Activated T-helper 1 cell treated with Interleukin-2 at 50 U/mL for 16 hours (primary cell): ENCODE measurements at places on chromosomes 2 and 18.

DNA sequence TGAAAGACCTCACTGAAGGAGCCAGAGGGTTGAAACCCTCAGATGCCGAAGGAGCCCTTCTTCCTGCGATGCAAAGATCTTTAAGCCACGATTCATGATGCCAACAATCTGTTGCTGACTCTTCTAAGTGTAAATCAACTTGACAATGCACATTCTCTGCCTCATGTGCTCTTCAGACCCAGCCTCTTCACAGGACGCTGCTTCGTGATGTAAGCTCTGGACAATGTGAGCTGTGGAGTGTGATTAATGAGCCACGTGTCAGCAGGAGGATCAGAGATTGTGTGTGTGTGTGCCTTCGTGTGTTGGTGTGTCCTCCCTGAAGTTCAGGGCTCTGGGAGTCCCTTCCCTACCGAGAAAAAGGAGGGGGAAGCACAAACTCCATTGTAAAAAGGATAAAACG is 26.5 kb upstream of the TWIST2 start:
- no peak for DNase-seq

DNA sequence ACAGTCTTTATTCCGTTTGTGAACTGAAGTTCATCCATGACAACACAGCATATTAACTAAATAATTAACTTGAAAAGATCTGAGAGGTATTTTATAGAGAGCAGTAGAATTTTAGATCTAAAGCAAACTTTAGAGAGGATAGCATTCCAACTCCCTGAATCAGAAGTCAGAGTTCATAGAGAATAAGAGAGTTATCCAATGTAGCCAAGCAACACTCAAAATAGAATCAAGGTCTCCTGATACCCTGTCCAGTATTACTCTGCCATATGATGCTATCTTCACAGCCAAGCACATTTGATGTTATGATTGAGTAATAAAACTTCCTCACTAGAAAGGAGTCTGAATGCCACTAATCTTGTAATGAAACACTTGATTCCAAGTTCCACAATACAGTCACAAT is 55.5 kb downstream of the RIT2 start:
- DNase-seq, result no peak

- DNase-seq, result no peak
These were observed 8.3 kb upstream of the GAL3ST2 start for GRCh38 chr2:241768251-241768711.

DNA sequence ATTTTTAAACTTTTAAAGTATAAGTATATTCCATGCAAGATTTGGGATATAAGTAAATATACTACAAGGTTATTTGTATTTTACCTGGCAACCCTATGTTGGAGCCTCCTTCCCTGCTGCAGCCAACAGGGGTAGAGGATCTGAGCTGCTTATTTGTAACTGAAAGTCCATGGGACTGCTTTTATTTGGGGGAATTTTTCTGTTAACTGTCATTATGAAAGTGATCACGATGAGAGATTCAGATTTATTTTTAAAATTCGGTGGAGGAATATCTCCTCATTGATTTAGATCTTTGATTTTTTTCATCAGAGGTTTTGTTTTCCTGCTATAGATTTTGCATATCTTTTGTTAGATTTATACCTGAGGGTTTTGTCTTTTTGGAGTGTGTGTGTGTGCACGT is 215.9 kb downstream of the PRKCE start:
- no peak for DNase-seq

DNA sequence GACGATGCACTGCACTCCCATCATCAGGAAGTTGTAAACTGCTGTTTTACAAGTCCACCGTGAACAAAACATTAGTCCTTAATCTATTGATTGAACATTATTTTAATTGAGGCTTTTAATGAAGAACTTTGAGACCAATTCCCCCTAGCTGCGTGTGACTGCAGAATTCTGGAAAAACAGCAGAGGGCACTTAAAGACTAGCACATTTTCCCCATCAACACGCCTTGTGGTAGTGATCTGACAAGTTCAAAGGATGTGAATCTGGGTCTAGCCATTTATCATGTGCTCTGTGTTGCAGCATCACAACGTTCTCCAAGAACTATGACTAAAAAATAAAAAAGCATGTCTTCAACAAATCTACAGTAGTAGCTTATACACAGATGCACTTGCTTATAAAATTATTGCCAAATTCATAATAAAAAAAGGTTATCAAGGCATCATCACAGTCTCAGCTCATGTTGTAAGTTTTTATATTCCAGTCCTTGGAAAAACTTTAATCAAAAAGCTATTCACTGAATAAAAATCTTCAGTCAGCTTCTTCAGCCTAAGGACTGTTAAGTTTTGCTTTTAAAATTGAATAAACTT is 35.8 kb downstream of the SKOR2 start:
- no peak for DNase-seq

DNA sequence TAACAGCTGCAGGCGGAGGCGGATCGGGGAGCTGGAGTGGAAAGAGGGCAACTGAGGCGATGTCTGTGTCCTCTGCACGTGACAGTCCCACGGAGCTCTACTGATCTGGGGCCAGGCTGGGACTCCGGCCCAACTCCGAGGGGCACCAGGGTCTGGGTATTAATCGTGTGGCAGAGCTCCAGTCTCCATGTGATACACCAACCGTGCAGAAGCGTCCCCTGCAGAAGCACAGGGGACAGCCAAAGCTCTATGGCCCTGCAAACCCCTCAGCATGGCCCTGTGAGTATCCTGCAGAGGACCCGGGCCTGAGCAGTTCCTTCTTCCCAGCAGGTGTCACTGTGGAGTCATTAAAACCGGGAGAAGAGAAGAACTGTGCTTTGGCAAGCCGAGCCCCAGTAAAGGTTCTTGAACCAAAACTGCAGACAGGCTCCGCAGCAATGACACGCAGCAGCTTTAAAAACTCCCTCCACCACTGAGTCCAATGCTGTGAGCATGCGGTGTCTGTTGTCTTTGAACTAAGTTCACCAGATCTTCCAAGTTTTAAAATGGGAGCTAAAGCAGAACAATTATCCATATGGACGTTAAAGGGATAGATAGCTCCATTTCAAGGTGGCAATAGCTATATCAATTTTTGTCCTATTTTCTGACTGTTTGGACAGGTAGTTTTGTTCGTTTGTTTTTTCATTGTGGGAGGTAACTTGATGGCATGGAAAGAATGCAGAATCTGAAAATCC is 79.4 kb downstream of the TMEM182 start:
- no peak for DNase-seq

- DNase-seq, result no peak
These were observed 283.6 kb downstream of the DYSF start for GRCh38 chr2:71736986-71737385.

- DNase-seq, result no peak
These were observed 1.6 kb downstream of the LGALSL start for GRCh38 chr2:64455545-64455944.

DNA sequence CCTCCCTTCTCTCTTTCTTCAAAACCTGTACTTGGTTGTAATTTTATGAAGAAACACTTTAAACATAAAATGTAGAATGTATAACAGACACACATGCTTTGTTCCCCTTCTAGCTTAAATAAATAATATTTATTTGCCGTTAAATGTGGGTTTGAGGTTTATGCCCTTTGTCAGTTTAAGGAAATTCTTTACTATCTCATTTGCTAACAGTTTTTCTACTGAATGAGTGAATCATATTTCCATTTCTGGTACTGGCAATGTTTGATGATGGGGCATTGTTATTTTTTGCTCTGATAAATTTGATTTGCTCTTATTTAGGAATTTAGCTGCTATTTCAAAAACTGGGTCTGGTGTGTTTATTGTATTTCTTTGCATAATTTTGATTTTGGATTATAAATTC is 555.6 kb downstream of the CCDC85A start:
- DNase-seq, result no peak

DNA sequence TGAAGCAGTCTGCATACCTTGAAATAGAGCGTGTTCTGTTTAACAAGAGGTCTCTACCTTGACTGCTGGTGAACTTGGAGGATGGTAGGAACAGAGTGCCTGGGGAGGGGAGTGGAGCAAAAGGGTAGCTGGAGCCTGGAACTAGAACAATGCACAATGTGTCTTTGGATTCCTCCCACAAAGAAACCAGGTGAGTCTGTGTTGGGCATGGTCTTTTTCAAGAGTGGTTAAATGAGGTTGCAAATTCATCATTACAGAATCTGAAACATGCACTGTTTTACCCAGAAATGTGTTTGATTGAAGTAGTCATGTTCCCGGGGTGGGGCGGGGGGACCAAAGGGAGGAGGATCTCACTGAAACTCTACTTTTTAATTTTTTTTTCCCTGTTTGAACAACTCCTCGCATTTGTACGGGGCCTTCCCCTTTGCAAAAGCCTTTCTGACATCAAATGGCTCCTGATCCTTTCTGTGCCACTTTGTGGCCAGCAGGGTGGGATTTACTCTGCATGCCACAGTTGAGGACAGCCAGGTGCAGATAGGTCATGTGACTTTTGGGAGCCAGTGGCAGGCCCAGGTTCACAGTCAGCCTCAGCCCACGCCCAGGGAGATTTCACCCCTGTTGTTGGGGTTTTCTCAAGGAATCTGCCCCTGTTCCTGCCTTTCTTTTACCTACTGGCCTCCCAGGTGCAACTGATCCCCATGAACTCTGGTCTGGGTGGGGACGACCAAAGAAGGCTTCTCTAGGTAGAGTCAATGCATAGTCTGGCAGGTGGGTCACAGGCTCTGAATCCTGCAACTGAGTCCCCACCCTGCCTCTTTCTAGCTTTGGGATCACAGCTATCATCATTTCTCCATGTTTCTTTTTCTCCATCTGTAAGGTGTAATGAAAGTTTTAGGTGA is 28.2 kb downstream of the MYCN start:
- no peak for DNase-seq

- DNase-seq, result no peak
These were observed 1250.1 kb upstream of the GYPC start for GRCh38 chr2:125405816-125406215.
